ENCODE measurements at places on chromosomes 12 and 14.

DNA sequence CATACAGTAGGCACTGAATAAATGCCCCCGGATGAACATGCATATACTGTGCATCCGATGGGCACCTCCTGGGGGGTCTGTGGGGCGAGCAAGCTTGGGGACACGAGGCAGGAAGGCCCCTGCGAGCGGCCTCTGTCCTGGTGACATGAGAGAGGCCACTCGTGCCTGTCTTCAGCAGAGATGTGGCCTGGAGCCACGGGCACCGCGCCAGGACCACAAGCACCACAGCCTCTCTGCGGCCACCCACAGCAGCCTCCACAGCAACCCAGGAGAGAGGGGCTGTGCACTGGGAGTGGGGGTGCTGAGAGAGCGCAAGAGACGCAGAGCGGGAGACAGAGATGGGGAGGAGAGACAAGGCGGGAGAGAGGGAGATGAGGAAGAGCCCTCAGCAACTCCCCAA, 118.5 kb downstream of the RFLNA start:
- no peak for DNase-seq

DNA sequence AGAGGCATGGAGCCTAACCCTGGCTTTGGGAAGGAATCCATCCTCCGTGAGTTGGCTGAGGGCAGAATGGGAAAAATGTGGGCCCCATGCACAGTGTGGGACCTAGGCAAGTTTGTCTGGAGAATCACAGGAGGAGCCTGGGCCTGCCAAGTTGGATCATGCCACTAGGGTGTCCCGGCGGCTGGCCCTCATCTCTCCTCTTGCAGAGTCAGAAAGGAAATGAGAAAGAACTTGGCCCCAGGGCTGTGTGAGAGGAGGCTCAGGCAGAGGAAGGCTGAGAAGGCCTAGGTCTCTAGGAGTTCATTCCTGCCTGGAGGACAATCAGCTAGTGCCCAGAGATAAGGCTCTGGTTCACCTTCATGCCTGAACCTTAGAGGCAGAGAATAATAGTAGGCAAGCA, 2.5 kb upstream of the ESRRB start:
- DNase-seq = no peak

DNA sequence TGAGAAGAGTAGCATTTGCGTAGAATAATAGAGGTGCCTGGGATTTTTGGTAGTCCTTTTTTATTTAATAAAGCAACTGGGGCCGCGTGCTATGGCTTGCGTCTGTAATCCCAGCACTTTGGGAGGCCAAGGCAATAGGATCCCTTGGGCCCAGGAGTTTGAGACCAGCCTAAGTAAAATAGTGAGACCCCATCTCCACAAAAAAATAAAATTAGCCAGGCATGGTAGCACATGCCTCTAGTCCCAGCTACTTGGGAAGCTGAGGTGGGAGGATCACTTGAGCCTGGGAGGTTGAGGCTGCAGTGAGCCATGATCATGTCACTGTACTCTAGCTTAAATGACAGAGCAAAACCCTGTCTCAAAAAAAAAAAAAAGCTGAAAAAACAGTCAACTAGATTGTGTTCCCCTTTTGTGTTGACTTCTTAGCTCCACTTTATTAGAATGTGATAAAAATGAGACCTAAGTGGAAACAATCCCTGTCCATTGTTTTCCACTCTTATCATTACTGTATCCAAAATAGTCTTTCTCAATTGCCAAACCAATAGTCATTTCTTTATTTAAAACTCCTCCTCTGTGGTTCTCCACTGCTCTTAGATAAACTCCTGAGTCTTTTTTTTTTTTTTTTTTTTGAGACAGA, 7.4 kb downstream of the PRKCH start:
- DNase-seq = no peak

- no peak for DNase-seq
These were observed 48.3 kb upstream of the KCNMB4 start for GRCh38 chr12:70317781-70318180.

- DNase-seq = no peak
These were observed 201.3 kb downstream of the TTC7B start for GRCh38 chr14:90614696-90615516.

Measured in esophagus squamous epithelium (tissue), 5 donors.